Suppressor macrophage treated with lipopolysaccharide for 1 hour (primary cell): ENCODE measurements at places on chromosomes 1 and 21.

DNA sequence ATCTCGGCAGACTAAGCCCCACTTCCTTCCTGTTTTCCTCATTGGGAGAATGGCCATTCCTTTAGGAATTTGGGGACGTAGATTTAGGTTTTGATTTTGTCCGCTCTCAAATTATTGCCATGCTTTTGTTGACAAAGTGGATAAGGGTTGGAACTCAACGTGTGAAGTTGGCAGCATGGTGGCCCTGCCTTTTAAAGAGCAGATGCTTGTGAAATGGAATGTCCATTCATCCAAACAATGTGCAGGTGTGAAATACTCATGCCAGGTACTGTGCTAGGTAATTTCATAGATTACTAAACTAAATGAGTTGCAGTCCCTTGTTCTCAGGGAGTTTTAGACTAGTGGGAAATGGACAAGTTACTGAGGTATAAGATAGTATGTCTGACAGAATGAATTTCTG, 75.0 kb downstream of the SPATA46 start:
- DNase-seq = no peak

DNA sequence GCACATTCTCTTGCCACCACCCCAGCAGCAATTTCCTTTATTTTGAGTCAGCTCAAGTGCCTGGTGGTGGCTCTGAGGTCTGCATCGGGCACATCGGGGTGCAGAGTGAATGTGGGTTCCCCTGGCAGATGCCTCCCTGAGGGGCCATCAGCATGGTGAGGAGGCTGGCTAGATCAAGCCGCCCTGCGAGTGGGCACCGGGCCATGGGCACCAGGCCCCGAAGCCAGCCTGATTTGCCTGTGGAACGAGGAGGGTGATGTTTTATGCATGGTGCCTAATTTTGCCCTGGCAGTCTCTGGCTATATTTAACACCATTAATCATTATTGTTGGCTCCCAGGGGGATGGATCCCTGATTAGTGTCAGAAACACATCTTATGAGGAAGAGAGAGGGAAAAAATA, 36.3 kb downstream of the ACTL8 start:
- no peak for DNase-seq

GRCh38 chr1:113929750-113930498, 800 bp downstream of the HIPK1 start:
- DNase-seq = peak; percentile 83

- no peak for DNase-seq
Observed at GRCh38 chr1:207115269-207115668, 11.2 kb downstream of the C4BPA start.

- no peak for DNase-seq
Observed at GRCh38 chr1:92203105-92203504, 14.6 kb upstream of the C1orf146 start.

DNA sequence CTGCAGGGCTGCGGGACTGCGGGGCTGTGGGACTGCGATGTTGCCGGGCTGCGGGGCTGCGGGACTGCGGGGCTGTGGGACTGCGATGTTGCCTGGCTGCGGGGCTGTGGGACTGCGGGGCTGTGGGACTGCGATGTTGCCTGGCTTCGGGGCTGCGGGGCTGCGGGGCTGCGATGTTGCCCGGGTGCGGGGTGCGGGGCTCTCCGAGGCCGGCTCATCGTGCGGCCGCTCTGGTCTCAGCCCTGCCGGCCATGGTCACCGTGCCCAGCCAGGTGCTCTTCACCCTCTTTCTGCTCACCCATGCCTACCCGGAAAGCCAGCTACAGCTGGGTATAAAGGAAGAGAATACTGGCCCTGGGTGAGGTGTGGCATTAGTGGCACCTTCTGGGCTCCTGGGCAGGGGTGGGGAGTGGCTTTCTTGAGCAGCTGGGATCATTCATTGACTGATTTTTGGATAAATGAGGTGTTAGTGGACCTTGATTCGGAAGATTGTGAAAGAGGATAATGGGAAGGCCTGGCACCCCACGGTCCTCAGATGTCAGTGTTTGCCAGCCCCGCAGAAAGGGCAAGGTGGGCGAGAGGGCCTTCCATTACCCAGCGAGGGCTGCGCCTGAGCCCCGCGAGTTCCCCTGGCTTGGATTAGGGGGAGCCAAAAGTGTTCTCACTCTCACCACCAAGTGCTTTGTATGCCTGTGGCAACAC, 36.3 kb downstream of the COQ8A start:
- no peak for DNase-seq

DNA sequence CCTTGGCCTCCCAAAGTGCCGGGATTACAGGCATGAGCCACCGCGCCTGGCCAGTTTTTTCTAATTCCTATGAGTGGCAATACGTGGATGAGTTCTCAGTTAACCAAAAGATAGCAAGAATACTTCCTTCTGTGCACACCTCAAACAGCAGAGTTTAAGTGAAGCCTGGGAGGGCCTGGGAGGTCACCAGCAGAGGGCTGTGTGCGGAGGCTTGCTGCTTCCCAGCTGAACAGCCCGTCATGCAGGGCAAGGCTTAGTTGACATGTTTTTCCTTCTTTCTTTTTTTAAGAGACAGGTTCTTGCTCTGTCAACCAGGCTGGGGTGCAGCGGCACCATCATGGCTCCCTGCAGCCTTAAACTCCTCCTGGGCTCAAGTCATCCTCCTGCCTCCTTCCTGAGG, 17.8 kb downstream of the GNG4 start:
- DNase-seq = no peak
